ENCODE measurements at places on chromosomes 16 and 17.

DNA sequence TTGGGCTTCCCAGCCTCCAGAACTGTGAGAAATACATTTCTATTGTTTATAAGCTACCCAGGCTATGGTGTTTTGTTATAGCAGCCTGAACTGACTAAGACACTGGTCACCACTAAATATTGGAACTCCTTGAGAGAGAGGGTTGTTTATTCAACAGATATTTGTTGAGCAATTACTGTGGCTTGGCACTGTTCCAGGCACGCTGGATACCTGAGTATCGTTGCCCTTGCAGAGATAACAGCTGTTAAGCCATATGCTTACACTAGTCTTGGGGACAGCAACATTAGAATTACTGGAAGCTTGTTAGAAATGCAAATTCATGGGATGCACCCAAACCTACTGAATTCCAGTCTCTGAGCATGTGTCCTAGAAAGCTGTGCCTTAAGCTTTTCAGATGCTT lies 230.7 kb downstream of the HS3ST4 start:
- no peak for ATAC-seq

DNA sequence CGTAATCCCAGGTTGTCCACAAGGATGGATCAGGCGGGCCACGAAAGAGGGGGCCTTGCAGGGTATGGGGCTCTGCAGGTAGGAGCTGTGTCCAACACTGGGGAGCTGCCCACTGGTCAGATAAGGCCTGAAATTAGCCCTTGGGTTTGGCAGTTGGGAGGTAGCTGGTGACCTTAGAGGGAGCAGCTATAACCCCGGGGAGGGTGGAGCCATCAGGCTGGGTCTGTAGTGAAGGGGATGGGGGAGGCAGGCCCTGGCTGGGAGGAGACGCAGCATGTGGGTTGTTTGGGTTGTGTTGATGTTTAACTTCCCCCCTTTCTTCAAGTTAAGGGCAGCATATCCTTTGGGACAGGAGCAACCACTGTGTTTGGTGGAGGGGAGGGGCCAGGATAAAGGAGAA lies 5.9 kb downstream of the MLLT6 start:
- no peak for ATAC-seq

DNA sequence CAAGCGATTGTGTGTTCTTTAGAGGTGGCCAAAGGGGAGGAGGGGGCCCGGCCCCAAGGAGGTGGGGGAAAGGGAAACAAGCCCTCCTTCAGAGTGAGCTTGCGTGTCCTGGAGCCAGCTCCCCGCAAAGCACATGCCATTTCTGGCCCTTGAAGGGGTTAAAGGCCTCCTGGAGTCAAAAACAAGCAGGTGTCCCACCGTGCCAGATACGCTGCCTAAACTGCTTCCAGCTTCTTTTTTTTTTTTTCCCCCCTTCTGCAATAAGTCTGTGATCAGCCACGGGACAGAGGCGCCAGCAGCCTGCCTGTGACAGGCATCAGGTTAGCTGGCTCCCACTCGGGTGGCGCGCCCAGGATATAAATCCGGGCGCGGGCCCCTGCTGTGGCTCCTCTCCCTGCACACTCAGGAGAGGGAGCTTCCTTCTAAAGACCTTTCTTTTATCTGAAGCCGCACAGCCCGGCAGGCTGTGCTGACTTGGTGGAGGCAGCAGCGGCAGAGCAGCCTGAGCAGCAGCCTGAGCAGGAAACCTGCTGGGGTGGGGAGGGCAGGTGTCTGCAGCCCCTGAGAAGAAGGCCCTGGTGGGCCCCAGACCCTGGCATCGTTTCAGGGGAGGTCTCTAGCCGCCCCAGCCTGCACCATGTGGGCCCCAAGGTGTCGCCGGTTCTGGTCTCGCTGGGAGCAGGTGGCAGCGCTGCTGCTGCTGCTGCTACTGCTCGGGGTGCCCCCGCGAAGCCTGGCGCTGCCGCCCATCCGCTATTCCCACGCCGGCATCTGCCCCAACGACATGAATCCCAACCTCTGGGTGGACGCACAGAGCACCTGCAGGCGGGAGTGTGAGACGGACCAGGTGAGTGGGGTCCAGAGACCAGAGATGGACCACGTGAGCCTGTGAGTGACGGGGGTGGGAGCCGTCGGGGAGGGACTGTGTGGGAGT lies at the start of gene WFIKKN2:
WFIKKN2 (plus strand) TSS at position 286 of the 934 bp plus-strand sequence; CDS start at position 638, 352 bp downstream.
- no peak for ATAC-seq

GRCh38 chr17:59804901-59805465 lies 87.8 kb downstream of the TUBD1 start:
- no peak for ATAC-seq

- ATAC-seq: no peak
Measured at GRCh38 chr17:37261286-37261685, 114.5 kb upstream of the C17orf78 start.

GRCh38 chr17:14712611-14713021 lies 411.7 kb downstream of the HS3ST3B1 start:
- no peak for ATAC-seq

- ATAC-seq: peak; percentile 86
Measured at GRCh38 chr17:18235743-18236256, 10.4 kb downstream of the LLGL1 start.

DNA sequence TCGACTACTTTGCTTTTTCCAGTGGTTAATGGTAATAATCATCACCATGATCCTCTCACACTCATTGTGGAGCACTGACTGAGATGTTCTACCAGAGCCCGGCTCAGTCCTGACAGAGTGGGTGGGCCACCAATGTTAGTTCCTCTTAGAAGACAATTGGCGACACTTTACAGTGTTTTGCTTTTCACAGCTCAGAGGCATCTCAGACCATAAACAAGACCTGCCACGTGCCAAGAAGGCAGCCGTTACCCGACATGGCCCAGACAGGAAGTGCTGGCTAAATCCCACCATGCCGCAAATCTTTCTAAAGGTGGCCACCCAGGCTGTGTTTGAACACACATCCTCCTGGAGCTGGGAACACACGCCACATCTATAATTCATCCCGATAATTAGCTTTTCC lies 103.7 kb downstream of the XYLT1 start:
- no peak for ATAC-seq

DNA sequence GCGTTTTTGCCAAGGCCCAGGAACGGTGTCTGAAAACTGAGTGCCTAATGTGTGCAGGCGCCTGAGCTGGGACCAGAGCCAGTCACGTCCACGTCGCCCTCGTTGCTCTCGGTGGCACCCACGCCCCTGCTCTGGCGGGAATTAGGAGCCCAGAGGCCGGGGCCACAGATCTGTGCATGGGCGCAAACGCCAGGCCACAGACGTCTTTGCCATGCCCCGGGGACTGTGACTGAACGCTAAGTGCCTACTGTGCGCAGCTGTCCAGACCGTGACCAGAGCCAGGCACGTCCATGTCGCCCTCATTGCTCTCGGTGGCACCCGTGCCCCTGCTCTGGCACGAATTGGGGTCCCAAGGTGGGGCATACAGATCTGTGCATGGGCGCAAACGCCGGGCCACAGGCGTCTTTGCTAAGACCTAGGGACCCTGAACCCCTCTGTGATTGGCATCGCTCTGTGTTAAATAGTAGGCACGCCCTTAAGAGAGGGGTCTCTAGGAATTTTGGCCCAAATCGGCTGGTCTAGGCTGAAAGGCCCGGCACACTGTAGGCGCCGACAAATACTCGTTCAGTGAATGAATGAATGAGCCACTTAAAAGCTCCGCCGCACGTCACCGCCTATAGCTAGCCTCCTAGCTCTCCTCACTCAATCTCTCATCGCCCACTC lies 827 bp upstream of the UBALD1 start:
- ATAC-seq: peak; percentile 0

GRCh38 chr17:80395402-80396151 lies 19.4 kb upstream of the ENDOV start:
- ATAC-seq: peak; percentile 22

DNA sequence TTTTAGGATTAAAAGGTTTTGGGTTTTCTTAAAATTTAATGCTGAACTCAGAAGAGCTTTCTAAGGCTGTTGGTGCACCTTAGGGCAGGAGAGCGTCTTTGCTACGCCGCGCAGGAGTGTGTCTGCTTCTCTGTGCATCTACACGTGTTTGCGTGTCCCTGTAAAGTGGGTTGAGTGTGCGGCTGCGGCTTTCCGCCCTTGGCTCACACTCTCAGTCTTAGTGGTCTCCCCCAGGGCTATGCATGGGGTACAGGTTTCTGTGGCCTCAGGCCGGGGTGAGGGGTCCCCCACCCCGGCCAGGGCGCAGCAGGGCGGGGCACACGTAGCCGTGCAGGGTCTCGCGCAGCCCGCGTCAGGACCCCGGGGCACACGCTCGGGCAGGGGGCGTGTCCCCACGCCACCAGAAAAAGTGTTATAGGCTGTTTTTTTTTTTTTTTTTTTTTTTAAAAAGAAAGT lies 727 bp upstream of the TENT4B start:
- ATAC-seq: peak; percentile 50

- no peak for ATAC-seq
Measured at GRCh38 chr17:39695089-39695474, 4.8 kb upstream of the ERBB2 start.

- peak; percentile 77 for ATAC-seq
Measured at GRCh38 chr16:30698816-30699614, at the start of gene SRCAP. SRCAP (plus strand) TSS chr16:30699171; CDS start chr16:30700825, 1,654 bp downstream.

DNA sequence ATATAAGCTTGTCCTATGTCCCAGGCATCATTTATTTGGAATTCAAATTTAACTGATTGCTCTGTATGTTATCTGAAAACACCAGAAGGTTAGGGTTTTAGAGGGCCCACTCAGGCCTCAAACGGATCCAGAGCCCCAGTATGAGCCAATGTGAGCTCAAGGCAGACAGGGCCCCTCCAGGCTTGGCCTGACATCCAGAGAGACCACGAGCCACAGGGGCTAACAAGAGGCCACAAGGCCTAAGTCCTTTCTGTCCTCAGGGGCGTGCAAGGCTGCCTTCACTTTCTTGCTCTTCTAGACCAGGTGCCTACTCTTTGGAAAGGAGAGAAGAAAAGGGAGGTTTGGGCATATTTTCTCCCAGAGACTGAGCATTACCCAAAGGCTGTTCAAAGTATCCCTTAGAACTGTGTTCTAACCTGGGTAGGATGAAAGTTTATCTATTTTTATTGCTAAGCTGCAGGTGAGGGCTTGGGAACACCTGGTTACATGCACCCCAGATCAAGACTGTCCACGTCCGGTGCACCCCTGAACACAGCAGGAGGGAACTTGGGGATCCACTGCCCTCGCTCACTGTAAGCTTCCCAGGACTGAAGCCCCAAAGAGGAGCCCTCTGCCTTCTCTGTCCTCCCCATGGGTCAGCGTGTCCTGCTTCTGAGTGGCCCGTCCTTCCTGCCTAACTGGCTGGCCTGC lies 1.5 kb upstream of the ENGASE start:
- ATAC-seq: no peak

DNA sequence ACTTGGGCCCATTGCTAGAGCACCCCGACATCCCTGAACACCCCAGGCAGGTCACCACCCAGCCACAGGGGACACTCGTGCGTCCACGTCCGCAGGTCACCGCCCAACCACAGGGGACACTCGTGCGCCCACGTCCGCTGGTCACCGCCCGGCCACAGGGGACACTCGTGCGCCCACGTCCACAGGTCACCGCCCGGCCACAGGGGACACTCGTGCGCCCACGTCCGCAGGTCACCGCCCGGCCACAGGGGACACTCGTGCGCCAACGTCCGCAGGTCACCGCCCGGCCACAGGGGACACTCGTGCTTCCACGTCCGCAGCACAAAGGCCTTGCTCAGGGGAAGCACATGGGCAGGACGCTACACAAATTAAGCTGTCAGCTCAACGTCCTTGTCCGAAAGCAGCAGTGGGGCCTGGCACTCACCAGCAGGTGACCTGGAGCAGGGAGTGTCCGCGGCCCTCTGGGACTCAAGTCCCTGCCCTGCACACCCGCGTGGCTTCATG lies 17.7 kb downstream of the GALNS start:
- no peak for ATAC-seq

- peak; percentile 82 for ATAC-seq
Measured at GRCh38 chr17:40501499-40501911, at the start of gene TNS4. TNS4 (minus strand) TSS chr17:40501623; CDS start chr17:40496425, 5,198 bp downstream.

DNA sequence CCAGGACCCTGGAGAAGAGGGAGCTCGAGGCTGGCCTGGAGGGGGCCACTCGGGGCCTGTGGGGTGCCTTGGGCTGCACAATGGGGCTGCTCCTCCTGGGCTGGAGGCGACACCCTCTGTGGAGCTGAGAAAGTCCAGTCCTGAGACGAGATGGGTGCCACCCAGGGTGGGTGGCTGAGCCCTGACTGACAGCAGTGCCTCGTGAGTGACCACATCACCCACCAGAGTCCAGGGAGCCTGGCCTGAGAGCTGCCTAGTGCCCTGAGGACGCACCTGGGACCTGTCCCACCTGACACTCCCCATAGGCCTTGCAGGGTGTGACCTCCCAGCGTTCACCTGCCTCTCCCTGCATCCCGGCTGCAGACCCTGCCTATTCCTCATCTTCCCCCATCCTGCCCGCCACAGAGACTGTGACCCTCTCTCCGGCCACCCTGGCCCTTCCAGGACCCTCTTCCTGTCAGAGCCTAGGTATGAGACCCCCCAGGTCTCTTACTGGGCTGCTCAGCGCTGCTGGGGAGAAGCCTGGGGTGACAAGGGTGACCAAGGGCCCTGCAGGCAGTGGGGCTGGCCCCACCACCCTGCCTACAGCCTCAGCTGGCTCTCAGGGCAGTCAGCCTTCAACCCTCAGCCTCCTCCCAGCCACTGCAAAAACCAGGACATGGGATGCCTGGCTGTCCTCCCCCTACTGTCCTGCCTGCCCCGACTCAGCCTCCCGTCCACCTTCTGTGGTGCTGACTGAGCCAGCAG lies 41.2 kb downstream of the TNFRSF13B start:
- ATAC-seq: no peak

- peak; percentile 72 for ATAC-seq
Measured at GRCh38 chr17:57442914-57443571, 186.7 kb downstream of the MSI2 start.

DNA sequence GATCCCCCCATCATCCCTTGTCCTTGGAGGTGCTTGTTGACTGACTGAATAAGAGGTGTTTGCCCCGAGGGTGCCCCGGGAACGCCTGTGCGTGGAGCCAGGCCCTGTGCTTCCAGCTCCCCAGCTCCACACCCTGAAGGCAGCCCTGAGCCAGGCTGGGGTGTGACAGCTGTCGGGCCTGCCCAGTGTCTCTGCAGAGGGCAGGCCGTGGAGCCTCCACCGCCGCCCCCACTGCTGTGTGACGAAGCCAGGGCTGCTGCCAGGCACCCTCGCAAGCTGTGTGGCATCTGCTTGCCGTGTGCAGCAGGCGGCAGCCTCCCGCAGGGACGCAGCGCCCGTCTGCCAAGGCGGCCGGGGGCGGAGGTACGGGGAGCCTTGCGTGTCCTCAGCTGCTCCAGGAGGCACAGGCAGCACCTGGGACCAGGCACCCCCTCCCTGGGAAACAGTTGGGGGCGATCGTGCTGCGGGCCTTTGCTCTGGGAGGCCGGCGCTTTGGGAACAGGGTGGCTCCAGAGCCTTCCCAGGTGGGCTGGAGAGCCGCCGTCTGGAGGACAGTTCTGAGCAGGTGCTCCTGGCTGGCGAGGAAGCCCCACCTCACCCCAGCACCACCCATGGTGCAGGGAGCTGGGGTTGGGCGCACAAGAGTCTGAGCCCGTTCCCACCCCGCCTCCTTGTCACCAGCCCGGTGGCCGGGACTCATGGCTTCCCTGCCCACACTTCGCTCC lies 26.6 kb downstream of the GSE1 start:
- peak; percentile 88 for ATAC-seq

- no peak for ATAC-seq
Measured at GRCh38 chr17:28040406-28040805, 2.1 kb upstream of the NLK start.

All from esophagus mucosa (tissue), 1 donor.